Effector memory CD8-positive, alpha-beta T cell (primary cell): ENCODE measurements at places on chromosomes 2 and 18.

DNA sequence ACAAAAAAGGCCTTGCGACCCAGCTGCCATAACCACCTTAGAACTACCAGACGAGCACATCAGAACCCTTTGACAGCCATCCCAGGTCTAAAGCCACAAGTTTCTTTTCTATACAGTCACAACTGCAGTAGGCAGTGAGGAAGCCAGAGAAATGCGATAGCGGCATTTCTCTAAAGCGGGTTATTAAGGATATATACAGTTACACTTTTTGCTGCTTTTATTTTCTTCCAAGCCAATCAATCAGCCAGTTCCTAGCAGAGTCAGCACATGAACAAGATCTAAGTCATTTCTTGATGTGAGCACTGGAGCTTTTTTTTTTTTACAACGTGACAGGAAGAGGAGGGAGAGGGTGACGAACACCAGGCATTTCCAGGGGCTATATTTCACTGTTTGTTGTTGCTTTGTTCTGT, 48.8 kb downstream of the FEZ2 start:
- no peak for DNase-seq

DNA sequence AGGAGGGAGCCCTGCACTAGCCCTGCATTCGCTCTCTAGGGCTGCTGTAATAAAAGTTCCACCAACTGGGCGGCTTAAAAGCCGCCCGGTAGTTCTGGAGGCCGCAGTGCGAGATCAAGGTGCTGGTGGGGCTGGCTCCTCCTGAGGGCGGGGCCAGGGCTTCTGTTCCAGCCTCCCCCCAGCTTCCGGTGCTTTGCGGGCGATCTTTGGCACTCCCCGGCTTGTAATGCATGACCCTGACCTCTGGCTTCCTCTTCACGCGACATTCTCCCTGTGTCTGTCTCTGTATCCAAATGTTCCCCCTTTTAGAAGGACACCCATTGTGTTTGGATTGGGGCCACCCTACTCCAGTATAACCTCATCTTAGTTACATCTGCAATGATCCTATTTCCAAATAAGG, 84.5 kb downstream of the ZCCHC2 start:
- no peak for DNase-seq

- no peak for DNase-seq
These were observed 192.2 kb upstream of the HS6ST1 start for GRCh38 chr2:128510701-128511397.

GRCh38 chr2:40737180-40737579, 285.3 kb upstream of the SLC8A1 start:
- no peak for DNase-seq

GRCh38 chr18:57542126-57542525, 44.4 kb downstream of the FECH start:
- no peak for DNase-seq

GRCh38 chr2:100408104-100408503, 9.4 kb downstream of the CHST10 start:
- no peak for DNase-seq

DNA sequence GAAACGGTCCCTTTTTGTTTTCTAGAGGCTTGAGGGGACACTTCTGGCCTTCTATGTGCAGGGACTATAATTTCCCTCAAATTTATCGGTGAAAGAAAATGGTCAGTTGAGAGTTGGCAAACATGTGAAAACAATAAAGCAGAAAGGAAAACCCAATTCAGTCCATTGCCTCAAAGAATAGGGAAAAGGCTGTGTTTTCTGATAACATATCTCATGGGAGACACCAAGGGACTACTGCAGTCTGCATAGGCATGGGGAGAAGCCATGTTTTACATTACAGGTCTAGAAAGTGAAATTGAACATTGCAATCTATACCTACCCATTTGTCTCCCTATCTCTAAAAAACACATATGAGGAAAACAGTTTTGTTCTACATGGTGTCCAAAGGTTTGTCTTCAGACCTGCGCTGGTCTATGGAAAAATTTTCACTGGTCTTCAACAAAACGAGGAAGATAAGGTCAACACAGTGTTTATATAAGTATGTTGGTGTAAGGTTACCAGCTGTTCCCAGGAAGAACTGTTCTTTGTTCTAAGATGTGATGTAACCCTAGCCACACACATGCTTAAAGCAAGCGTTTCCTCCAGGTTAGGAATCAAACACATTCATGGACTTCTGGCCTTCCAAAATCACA, 179.7 kb downstream of the MREG start:
- DNase-seq: no peak

DNA sequence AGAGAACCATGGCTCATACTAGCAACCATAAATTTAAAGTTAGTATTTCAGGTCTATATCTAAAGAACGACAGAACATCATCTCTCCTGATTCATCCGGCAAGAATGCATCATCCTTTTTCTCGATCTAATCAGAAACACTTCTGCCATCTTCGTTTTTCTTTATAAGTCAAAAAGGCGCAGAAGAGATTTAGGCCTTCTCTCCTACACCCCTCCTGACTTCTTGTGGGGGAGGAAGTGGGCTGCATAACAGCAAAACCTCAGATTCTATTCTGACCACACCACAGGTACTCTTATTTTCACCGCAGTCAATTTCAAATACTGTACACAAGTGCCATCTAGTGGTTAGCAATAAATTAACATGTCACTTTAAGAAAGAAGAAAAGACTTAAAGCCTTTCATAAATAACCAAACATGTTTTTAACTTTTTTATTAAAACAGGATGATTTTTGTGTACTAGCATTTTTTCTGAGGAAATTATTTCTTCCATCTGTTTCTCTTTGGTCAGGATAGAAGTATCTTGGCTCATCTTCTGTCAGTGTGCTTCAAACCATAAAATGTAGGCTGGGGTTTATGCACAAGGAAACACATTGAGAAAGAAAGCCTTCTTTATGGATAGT, 48.4 kb upstream of the PIK3C3 start:
- DNase-seq: peak; percentile 30

- no peak for DNase-seq
These were observed 721.2 kb downstream of the GALR1 start for GRCh38 chr18:77970814-77971213.

DNA sequence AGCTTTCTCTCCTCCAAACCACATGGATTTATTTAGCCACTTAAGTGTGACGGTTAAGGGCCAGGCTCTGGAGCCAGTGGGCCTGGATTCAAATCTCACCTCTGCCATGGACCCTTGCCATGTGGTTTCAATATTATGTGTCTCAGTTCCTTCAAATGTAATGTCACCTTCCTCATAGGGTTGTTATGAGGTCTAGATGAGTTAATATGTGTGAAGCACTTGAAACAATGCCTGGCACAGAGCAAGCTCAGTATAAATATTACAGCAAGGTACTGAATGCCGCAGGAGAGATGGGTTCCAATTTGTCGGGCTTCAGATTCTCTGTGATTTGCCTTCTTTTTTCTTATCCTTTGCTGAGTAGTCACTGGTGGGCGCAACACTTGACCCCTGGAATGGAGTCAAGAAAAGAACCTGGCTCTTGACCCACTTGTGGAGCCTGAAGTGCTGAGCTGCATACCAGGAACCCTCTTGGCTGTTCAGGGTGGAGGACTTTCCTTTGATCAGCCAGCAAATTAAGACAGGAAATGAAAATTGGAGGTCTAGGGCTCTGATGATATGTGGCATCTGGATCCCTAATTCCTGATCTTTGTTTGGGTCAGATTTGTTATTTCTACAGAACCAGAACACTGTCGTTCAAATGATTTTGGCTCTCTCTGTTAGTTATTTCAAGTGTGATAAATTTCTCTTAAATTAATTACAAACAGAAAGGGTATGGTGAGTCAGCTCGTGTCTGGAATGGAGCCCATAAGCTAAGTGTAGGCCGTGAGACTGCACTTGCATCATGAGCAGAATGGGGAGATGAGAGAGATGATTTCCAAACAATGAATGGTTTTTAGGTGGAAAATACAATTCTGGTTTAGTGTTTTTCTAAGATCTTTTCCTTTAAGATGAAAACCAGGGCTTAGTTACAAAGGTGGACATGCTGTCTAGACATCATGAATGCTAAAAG, 293.0 kb downstream of the KCNS3 start:
- no peak for DNase-seq

DNA sequence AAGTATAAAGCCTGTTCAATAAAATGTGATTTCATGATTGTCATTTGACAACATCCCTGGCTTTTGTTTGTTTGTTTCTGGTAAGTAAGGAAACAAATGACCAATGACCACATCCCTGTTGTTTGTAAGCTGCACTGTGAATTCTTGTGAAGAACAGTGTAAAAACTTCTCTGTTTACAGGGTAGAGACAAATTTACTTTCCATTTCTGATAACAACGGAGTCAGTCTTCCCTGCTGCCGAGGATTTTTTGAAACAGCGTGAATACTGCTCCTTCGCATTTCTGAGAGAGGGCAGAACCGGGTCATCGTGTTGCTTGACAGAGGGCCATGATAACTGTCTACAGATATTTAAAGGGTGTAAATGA, 38.4 kb upstream of the CTAGE1 start:
- DNase-seq: no peak

GRCh38 chr18:11176481-11176881, 27.1 kb upstream of the PIEZO2 start:
- no peak for DNase-seq

DNA sequence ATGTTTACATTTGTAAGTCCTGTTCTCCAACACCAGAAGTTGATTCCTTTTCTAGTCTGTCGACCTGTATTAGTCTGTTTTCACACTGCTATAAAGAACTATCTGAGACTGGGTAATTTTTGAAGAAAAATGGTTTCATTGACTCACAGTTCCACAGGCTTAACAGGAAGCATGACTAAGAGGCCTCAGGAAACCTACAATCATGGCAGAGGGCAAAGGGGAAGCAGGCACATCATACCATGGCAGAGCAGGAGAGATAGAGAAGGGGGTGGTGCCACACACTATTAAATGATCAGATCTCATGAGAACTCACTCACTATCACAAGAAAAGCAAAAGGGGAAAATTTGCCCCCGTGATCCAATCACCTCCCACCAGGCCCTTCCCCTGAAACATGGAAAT, 112.8 kb upstream of the MAP3K20 start:
- DNase-seq: no peak

- DNase-seq: peak; percentile 15
These were observed 91.7 kb upstream of the EPC2 start for GRCh38 chr2:148552675-148553331.

GRCh38 chr2:217288472-217289063, 428.7 kb upstream of the TNP1 start:
- no peak for DNase-seq

GRCh38 chr2:10375570-10376281, 72.4 kb downstream of the ODC1 start:
- no peak for DNase-seq

DNA sequence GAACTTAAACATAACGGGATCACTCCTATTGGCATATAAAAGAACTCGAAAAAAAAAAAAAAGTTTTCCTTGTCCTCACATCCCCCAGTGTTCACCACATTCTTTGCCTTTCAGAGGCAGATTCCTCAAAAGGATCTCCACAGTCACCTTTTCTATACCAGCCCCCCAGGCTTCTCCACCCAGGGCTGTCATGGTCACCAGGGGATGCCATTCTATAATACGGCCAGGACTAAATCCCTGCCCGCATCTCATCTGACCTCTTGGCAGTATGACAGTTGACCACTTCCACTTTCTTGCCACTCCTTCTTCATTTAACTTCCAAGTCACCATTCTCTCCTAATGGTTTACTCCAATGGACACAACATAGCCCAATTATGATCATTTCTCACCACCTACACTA, 29.3 kb downstream of the SOS1 start:
- no peak for DNase-seq

GRCh38 chr2:200279857-200280256, 26.6 kb upstream of the SPATS2L start:
- no peak for DNase-seq

DNA sequence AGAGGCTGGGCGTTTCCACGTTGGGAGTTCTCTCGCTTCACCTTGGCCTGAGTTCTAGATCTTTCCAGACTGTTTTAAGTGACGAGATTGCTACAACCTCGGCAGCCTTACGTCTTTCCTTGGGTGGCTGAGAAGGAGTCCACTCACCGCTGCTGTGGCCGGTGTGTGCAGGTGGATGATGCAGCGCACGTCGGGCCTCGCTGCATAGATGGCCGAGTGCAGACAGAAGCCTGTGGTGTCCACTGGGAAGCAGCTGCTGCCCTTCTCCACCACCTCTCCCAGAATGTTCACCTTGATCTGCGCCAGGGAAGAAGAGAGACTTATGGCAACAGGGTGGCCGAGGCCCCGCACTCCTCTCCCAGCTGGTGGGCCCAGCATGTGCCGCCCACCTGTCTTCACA, 75.7 kb downstream of the ADD2 start:
- DNase-seq: no peak

- no peak for DNase-seq
These were observed 55.4 kb downstream of the ADI1 start for GRCh38 chr2:3463944-3464343.

DNA sequence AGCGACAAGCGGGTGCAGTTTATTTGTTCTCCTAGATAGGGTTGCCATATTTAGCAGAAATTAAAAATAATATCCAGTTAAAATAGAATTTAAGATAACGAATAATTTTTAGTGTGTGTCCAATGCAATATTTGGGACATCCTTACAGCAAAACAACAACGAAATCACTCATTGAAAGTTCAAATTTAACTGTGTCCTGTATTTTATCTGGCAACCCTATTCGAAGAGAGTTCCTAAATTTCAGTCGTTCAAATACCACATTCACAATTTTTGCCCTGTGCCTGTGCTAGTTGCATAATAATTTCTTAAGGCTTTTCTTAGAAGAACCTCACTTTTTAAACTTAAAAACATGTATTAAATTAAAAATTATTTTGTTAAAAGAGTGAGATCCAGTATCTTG, 664 bp downstream of the DGUOK start:
- DNase-seq: no peak

- no peak for DNase-seq
These were observed 2.4 kb downstream of the GPR45 start for GRCh38 chr2:105243961-105244360.

DNA sequence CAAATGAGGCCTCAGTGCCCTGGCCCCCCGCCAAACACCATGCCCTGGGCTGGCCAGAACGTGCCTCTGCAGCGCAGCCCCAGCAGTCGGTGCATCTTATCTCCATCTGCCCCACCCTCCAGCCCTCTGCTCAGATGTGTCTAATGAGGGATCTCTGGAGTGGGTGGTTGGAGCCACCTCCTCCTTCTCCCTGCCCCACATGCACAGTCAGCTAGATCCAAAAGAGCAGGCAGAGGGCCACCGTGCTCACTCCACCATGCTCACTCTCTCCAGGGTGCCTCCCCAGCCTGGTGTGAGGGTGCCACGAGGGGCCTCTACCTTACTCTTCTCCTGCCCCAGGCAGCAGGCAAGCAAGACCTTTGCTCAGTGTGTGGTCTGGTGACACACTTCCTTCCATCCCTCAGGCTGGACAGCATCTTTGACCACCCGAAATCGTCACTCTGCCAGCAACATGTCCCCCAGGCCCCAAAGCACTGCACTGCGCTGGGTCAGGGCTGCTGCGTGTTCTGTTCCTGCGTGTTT, 266.1 kb upstream of the HDAC4 start:
- no peak for DNase-seq

GRCh38 chr2:54983345-54984220, 66.7 kb downstream of the RTN4 start:
- DNase-seq: no peak

DNA sequence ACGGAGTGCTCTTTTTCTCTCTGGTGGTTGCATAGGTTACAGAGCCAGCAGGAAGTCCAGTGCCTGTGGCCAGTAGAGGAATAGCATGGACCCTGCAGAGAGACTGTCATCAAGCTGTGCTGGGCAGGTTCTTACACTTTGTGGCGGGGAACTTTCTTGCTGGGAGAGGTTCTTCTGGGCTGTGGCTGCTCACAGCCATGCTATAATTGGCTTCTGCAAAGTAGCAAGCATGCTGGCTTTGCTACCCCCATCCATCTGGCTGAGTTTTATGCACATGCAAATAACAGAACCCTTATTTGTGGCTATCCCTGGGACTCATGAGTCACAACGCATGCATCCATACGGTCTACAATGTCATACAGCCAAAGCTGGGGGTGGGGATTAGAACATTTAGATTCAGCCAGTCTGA, 68.9 kb downstream of the PLCL1 start:
- DNase-seq: no peak
